GM12878 (cell line): ENCODE measurements at places on chromosomes 11 and 22.

DNA sequence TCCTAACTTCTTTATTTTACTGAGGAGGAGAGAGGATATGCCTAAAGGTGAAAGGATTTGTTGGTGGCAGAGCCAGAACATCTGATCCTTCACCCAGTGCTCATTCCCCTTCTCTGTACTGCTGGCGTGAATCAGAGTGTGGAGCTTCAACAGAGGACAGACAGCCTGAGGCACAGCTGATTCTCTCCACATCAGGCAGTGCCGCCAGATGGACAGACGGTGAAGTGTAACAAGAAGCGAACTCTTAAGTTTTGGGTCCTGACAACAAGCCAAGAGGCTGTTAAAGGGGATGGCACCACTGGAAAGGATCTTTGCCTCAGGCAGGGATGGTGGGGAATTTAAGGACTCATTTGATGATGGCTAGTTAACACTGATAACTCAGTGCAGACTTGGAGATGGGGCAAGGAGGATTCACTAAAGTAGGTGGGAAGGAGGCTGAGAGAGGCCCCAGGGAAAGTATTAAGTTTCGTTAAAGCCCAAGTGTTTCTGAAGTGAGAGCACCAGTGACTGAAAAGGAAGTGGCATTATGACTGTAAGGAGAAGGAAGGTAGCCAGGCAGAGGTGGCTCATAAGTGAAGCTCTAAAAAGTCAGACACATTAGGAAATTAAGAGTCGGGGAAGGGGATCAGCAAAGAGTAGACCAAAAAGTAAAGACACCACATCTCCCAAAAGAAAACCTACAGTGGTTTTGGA, 81.3 kb downstream of the CLPB start:
- no peaks in the 10 kb centered on the region for H3K27me3 ChIP-seq
- H3K4me3 ChIP-seq = 0 out of 2 replicates have a peak overlapping the region, but pooled peaks have one; percentile 27
- peak; percentile 47 for DNase-seq
- peaks cover 15% of the 10 kb centered on the region for H3K4me1 ChIP-seq
- peaks cover 4% of the 10 kb centered on the region; the same call in 1 of the 2 replicates for H3K36me3 ChIP-seq
- peak overlapping the region; percentile 69 for H3K27ac ChIP-seq

GRCh38 chr22:35690001-35690400, 27.7 kb upstream of the APOL5 start:
- H3K4me1 ChIP-seq = no peaks in the 10 kb centered on the region
- no peak overlapping the region for H3K27ac ChIP-seq
- no peak overlapping the region for H3K4me3 ChIP-seq
- H3K36me3 ChIP-seq = no peaks in the 10 kb centered on the region
- no peak for DNase-seq
- H3K27me3 ChIP-seq = no peaks in the 10 kb centered on the region

DNA sequence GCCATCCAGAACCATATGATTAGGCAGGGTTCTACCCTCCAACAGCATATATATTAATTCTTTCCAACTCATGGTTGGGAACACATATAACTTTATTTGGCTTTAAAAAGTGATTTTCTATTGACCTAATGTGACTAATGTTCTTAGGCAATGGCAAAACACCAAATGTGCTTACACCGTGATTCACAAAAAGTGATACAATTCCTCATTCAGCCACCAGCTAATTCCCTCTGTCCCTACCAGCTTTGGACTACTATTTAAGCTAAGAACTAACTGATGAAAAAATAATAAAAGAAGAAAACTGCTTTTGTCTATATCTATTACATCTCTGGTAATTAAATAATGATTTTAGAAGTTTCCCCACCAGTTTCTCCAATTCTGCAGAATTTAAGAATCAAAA, 4.7 kb downstream of the CTSC start:
- H3K27ac ChIP-seq = no peak overlapping the region; the same call in none of the 2 replicates
- DNase-seq = no peak
- peaks cover 27% of the 10 kb centered on the region for H3K4me1 ChIP-seq
- H3K36me3 ChIP-seq = peaks cover 20% of the 10 kb centered on the region
- H3K27me3 ChIP-seq = no peaks in the 10 kb centered on the region

DNA sequence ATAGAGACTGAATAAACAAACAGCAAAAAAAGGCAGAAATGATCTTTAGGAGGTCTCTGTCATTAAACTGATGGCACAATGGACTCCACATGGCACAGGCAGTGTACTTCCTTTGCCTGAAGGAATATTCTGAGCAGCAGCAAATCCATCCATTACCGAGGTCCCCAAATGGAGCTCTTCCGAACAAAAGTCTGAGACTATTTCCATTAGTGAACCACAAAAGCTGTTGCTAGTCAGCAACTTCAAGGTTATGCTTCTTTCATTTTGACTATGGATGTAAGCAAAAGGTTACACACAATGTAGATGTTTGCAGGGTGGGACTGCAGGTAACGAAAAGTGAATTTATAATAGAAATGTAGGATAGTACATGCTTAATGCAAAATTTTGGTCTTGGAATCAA, 14.5 kb downstream of the NARS2 start:
- peaks cover 27% of the 10 kb centered on the region for H3K4me1 ChIP-seq
- H3K27ac ChIP-seq = peak overlapping the region; percentile 50
- H3K27me3 ChIP-seq = no peaks in the 10 kb centered on the region
- peak overlapping the region; percentile 18 for H3K4me3 ChIP-seq
- peaks cover 9% of the 10 kb centered on the region; the same call in 1 of the 2 replicates for H3K36me3 ChIP-seq

DNA sequence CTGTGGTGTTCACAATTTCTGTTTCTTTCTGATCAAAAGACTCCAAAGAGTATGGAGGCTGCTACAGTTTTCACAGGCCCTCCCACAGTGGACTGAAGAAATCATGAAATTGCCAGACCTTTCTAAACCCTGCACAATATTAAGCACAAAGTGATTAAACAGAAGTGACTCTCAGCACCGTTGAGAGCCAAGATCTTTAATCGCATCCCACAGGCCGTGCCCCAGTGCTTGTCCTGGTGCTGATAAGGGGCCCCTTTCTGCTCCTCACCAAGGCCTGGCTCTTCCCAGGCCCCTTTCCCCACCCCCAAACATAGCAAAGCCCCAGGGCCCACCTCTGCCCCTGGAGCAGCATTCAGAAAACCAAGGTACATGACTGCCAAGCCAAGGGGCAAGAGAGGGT, 57.4 kb upstream of the BMAL1 start:
- H3K4me3 ChIP-seq = no peak overlapping the region
- no peak overlapping the region for H3K27ac ChIP-seq
- DNase-seq = no peak
- H3K4me1 ChIP-seq = no peaks in the 10 kb centered on the region
- H3K27me3 ChIP-seq = no peaks in the 10 kb centered on the region

DNA sequence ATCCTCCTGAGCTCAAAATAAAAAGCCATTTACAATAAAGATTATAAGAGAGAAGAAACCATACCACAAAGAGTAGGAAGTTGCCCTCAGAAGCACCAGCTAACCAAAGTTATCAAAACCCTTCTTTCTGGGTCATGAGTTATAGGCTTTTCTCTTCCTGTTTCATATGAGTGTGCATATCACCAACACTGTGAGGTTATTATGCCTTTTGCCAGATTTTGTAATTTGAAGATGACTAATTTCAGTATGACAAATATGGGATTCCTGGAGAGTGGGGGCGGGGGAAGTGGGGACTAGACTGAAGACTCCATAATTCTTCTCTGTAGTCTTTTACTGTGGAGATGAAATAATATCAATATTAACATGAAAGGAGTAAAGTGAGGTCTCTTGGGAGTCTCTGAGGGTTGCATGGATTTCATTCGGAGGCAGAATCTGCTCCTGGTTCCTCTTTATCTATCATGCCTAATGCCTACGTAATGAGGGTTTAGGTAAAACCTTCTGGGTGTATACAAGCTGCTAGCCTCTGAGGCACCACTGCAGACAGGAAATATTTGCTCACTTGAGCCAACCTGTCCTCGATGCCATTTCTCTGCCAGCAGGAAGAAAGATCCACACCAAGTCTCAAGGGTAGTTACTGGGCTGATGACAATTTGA, 2.1 kb downstream of the LPXN start:
- H3K36me3 ChIP-seq = peaks cover 5% of the 10 kb centered on the region
- peaks cover 9% of the 10 kb centered on the region for H3K4me1 ChIP-seq
- no peak for DNase-seq
- peak overlapping the region; percentile 77 for H3K4me3 ChIP-seq
- no peaks in the 10 kb centered on the region for H3K27me3 ChIP-seq
- peak overlapping the region; percentile 99 for H3K27ac ChIP-seq

DNA sequence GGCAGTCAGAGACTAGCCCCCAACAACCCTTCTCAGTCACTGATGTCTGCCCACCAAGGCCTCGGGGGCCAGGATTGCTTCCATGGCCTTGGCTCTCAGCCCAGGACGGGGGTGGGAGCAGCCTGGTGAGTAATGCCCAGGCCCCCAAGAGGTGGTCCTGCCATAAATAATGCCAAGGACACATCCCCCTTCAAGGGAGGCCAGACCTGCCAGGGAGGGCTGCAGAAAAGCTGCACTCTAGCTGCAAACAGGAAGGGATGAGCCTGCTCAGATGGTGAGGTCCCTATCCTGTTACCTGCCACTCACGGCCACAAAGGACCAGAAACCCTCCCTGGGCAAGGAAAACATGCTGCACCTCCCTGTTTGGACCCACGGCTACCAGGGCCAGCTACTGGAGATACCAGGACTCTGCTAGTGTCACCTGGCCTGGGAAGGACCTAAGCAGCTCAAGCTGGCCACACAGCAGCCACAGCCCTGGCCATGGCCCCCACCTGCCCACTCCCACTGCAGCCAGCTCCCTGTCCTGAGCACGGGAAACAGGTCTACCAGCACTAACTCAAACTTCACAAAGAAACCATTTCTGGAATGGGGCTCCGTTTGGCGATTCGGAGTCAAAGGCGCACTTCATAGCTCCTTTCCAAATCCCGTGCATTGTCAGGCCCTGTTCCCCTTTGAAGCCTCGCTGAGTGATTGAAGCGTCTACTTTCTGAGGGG, 12.1 kb downstream of the GNB1L start:
- no peaks in the 10 kb centered on the region; the same call in none of the 2 replicates for H3K4me1 ChIP-seq
- no peaks in the 10 kb centered on the region for H3K27me3 ChIP-seq
- no peak for DNase-seq
- H3K4me3 ChIP-seq = no peak overlapping the region

DNA sequence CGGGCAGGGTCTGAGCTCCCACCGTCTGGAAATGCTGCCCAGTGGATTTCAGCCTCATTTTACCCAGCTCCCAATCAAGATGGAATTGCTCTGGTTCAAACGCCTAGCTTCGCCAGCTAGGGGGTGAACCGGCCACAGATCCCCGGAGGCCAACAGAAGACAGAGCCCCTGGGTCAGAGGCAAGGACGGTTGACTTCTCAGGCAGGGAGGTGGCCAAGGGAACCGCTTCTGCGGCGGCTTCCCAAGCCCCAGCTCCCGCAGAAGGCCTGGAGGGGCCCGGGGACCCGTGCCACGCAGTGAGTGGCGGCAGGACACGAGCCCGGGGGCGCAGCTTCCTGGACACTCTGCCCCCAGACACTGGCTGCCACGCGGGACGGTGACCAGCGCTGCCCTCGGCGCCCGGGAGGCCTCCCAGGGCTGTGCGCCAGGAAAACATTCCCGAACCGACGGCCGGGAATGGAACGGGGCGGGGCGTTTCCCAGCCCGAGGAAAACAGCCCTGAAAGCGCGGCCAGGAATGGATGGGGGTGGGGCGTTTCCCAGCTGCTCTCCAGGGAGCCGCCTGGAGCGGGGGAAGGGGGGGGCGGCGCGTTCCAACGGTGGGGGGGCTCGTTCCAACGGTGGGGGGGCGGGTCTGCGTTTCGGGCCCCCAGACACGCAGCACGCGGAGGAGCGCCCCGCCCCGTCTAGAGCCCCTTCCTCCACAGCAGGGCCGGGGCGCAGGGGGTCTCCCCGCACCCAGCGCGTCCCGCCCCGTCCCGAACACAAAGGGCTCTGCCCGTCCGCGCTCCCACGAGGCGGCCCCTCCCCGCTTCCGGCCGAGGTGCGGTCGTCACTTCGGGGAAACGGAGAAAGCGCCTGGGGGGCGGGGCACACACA, 13.5 kb upstream of the B4GALNT4 start:
- H3K27ac ChIP-seq = peak overlapping the region; percentile 100
- no peaks in the 10 kb centered on the region for H3K36me3 ChIP-seq
- peak overlapping the region; percentile 73 for H3K4me3 ChIP-seq
- H3K4me1 ChIP-seq = peaks cover 33% of the 10 kb centered on the region
- no peaks in the 10 kb centered on the region for H3K27me3 ChIP-seq

GRCh38 chr22:29148036-29148435, 57.7 kb upstream of the EMID1 start:
- no peaks in the 10 kb centered on the region for H3K27me3 ChIP-seq
- H3K4me3 ChIP-seq = no peak overlapping the region
- no peaks in the 10 kb centered on the region for H3K36me3 ChIP-seq
- H3K4me1 ChIP-seq = no peaks in the 10 kb centered on the region
